ENCODE measurements at places on chromosomes 7 and 10.
A peak's percentile ranks its signal among the peaks of the same experiment; 100 is the strongest.

GRCh38 chr10:65033957-65034356 lies 1512.8 kb downstream of the REEP3 start:
- no peak for DNase-seq

DNA sequence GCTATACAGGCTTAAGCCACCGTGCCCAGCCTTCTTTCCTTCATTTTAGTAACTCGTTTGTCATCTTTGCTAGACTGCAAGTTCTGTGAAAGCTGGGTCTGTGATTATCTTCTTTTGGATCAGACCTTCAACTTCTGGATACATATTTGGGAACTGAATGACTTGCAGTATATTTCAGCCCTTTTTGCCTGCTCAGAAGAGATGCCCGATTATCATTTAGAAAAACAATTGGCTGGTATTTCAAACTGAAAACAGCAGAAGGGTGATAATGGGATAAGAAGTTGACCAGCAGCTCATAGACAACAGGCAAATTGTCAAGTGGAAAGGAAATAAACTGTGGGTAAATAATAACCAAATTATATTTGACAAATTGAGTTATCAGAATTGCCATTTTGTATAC lies 14.6 kb downstream of the RSBN1L start:
- DNase-seq, result no peak

DNA sequence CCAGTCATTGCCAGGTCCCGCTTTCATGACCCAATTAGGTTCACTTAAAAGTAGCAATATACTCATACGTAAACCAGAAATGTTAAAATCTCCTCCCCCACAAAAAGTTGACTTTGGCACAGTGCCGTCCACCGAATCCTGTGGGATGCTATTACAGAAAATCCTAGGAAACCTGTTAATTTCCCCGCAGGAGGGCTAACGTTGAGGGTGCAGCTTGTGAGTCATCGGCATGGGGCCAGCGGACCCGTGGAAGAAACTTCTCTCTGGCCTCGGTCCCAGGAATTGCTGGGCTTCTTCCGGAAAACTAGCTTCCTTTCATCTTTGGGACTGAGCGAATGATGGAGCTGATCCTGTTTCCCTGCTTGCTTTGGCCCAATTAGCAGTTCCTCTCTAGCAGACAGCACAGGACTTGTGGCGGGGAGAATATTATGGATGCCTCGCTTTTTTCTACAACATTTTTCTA lies 13.5 kb downstream of the CRYGN start:
- DNase-seq, result no peak

- no peak for DNase-seq
Measured at GRCh38 chr10:8033812-8034465, 20.5 kb upstream of the GATA3 start.

DNA sequence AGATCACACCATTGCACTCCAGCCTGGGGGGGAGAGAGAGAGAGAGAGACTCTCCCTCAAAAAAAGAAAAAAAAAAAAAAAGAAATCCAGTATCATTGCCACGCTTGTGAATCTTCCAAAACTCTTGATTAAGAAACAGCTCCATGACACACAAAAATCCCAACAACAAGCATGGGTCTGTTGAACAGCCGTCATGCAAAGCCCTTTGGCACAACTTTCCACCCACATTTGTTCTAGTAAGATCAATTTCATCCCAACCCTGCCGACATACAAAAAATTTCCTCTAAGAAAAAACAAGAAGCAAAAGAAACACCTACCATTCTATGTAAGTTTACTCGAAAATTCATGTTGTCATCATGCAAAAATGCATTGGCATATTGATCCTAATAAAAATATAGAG lies 62.8 kb downstream of the ARMH3 start:
- DNase-seq, result no peak

DNA sequence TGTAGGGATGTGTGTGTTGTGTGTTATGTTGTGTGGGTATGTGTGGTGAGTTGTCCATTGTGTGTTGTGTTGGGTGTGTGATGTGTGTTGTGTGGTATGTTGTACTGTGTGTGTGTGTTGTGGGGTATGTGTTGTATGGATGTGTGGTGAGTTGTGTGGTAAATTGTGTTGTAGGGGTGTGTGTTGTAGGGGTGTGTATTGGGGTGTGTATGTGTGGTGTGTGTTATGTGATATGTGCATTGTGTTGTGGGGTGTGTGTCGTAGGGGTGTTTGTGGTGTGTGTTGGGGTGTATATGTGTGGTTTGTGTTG lies 97.8 kb upstream of the PODXL start:
- DNase-seq, result no peak

DNA sequence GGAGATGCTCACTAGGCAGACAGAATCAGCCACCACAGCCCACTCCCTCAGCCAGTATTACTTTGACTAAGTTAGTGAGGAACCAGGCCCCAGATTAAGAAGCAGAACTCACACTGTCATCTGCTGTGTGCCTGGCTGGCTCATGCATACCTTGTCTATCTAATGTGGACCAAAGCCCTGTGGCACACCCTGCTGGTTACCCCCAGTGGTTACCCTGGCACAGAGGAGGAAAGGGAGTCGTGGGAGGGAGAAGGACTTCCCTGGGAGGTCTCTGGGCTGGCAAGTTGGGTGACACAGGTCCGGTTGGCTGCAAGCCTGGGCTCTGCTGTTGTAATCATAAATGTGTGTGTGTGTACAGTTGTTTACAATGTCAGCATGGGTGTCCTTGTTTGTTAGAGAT lies 7.5 kb upstream of the SH2D4B start:
- no peak for DNase-seq

DNA sequence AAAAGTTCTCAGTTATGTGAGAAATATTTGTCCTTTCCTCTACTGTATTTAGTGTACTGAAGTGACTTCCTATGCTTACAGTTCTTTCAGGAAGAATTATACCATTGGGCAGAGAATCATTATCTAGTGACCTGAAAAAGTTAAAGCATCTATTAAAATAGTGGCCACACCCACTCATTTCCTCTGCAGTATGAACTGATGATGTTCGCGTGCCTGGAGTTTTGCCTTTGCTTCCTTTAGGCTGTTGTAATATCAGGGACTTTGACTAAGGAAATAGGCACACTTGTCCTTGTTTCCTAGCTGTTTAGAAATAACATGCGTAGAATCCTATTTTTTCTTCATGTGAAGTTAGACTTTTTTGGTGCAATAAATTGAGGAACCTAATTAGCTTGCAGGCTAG lies 100.7 kb downstream of the ZMYND11 start:
- no peak for DNase-seq

GRCh38 chr7:94426980-94427875 lies 32.5 kb downstream of the COL1A2 start:
- no peak for DNase-seq

GRCh38 chr7:135320268-135320667 lies 86.6 kb downstream of the STRA8 start:
- peak; percentile 58 for DNase-seq

- DNase-seq, result no peak
Measured at GRCh38 chr7:28595076-28595475, 182.8 kb downstream of the CREB5 start.
